ENCODE measurements at places on chromosomes 2 and 18. TPM values are rescaled to one million over a fixed set of nuclear protein-coding genes. Genes with fewer than 3 reads are reported as not detected.

ITGA6 gene
- 44.3 TPM for total RNA-seq

SH3RF3 gene
- total RNA-seq, result 12.4 TPM

HIBCH gene
- total RNA-seq, result 25.3 TPM

TSPYL6 gene
- not detected for total RNA-seq

OSBPL6 gene
- 6.6 TPM for total RNA-seq

TOGARAM2 gene
- total RNA-seq, result 1.7 TPM

RNF125 gene
- 4.2 TPM for total RNA-seq

SERPINB10 gene
- 0.20 TPM for total RNA-seq

CRYBA2 gene
- total RNA-seq, result not detected

CYTIP gene
- total RNA-seq, result 1.4 TPM

STARD6 gene
- not detected for total RNA-seq

ALPG gene
- total RNA-seq, result not detected

DNA sequence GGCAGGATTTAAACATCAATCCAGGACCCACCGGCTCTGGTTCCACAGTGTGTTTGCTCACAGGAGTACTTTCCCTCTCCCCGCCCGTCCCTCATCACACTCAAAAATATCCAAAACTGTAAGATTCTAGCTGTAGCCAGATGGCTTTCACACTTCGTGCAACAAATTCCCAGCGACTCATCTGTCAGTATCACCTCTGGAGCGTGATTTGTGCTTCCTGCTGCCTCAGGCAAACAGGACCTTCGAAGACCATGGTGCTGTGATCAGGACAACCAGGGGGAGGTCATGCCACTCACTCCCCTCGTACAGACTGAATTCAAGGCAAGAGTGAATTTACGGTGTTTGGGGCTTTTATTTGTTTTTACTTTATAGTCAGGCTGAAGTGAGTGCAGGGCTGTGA is 154.5 kb upstream of the PID1 start:
- DNase-seq, result no peak

- DNase-seq, result no peak
Measured at GRCh38 chr2:62344472-62344871, 148.6 kb downstream of the B3GNT2 start.

DNA sequence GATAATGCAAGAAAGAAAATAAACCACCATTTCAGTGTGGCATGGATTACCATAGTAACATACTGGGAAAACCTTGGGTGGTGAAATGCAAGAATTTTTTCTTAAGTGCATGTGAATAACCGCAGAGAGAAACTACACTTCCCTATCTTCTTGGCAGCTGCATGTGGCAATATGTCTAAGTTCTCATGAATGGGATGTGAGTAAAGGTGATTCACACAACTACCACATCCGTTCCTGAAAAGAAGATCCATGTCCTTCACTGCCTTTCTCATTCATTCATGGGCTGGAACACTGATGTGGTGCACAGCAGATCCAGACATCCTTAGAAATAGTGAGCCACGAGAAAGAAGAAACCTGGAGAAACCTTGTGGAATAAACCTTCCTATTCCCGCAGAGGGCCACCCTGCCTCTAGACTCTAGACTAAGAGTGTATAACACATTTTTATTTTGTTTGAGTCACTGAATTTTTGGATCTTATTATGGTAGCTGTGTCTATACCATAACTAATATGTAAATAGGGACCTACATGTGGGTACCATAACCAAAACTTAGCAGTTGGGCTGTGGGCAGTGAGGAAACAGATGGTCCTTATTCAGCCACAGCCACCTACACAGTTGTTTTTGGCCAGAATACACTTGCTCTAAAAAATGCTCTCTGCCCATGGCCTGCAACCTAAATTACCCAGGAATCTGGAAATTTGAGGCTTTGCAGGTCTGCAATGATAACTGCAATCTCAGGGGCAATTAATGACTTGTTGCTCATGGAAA is 573.3 kb downstream of the LRP1B start:
- DNase-seq, result no peak

GRCh38 chr18:68282232-68282631 is 432.7 kb downstream of the TMX3 start:
- DNase-seq, result no peak

GRCh38 chr2:231228223-231228622 is 29.8 kb downstream of the ARMC9 start:
- no peak for DNase-seq

- no peak for DNase-seq
Measured at GRCh38 chr2:177810906-177811305, 261.7 kb downstream of the PDE11A start.

GRCh38 chr18:33744032-33744697 is 166.1 kb downstream of the ASXL3 start:
- no peak for DNase-seq

- no peak for DNase-seq
Measured at GRCh38 chr2:118112771-118113334, 24.6 kb downstream of the INSIG2 start.

DNA sequence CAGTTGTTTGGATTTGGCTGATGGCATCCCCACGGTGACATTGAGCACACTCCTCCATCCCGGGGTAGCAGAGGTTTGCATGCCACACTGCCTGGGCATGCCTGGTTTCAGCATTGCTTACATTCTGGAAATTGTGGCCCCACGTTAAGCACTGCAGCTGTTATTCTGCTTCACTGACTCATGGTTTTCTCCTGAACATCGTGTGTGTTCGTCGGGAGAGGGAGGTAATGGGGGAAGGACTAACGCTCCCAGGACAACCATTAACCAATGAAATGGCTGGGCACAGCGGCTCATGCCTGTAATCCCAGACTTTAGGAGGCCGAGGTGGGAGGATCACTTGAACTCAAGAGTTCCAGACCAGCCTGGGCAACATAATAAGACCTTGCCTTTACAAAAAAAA is 28.2 kb upstream of the YWHAQ start:
- no peak for DNase-seq

DNA sequence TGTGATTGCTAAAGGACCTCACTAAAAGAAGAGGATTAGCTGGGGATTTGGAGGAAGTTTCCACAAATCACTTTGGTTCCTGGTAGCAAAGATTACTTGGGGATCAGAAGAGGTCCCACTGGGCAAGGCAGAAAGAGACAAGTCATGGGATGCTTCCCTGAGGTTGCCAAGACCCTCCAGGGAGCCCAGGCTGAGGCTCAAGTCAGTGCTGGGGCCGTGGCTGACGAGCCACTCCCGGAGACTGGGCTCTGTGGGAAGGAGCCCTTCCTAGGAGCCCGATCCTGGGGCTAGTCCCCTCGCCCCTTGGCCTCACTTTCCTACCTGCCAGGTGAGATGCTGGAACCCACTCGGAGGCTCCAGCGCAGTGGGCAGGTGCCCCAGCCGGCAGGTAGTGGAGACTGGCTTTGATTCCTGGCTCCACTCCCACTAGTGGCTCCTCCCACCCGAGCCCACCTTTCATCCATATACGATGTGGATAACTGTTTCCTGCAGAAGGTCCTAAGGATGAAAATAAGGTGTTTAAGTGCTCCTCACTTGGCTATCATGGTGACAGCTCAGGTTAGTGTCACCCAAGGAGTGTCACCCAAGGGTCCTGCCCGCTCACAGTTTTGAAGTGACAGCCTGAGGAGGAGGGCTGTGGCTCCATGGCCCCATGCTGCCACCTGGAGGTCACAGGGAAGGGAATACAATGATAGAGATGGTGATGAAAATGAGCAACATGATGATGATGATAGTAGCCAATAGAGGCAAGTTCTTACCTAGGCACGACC is 100.5 kb downstream of the CAPN13 start:
- DNase-seq, result peak; percentile 73

DNA sequence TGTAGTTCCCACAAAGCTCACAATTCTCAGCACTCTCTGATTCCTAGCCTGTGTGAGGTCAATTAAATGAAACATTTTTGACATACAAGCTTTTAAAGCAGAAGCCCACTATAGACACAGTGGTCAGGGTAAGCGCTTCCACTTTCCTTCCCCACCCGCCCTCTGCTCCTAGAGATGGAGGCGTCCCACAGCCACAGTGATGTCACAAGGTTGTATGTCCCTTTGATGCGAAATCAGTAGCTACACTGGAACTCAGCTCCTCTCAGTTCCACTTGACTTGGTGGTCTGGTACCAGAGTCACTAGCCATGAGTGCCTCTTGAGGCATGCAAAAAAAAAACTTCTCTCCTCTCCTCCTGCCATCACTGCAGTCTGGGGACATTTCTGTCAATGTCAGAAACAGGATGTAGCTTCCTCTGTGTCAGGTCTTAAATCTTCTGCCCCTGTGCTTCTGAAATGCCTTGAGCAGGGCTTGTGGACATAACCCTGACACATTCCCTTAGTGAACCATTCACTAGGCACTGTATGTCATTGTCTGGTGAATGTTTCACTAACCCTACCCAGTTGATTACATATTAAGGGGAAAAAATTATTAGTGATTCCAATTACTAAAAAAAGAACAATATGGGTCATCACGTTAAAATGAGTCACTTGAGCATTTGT is 7.8 kb downstream of the SULT1C4 start:
- DNase-seq, result no peak

GRCh38 chr18:21433436-21433835 is 167.1 kb downstream of the ESCO1 start:
- DNase-seq, result no peak

DNA sequence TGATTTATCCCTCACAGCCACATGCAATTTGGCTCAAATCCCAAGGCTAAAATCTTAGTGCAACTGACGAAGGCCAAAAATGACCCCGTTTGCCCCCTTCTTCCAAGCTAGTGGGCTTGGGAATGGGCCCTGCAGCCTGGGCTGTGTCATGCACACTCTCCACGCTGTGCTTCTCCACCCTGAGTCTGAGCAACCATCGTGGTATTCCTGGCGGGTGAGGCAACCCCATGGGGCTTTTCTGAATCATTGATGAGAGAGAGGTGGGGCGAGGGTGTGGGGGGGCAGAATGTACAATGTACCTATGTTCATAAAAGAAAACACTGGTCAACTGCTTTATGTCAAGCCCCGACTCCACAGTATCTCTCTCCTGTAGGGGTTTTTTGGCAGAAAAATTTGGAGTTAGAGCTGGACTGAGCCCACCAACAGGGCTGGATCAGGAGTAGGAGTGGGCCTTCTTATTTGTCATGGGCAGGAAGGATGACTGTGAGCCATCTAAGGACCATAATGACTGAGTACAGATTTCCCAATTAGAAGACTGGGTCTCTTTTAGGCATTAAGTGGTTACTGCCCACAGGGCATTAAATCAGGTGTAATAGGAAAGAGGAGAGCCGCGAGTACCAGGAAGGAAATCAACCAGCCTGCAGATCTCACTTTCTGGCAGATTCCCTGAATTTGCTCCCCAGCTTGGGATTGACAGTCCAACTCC is 8.9 kb downstream of the SULT1C2 start:
- DNase-seq, result no peak

DNA sequence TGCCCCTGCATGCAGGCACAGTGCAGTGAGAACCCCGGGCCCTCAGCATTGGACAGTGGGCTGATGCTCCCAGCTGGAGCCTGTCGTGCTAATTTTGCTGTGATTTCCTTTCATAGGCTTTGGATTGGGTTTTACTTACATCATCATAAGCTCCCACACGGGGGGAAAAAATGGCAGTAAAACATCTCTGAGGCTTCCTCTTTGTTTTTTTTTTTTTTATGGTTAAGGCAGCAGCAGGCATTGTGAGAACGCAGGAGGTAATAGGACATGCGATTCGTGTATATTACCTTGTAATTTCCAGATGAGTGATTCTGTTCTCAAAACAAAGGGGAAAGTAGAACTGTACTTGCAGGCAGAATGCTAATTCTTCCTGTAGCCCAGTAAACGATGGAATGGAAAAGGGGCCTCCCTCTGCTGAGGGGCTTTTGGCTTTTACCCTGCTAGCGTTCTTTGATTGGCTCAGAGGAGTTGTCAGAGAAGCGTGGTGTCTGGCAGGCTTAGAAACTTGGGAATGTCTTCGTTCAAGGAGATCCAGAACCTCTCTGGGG is 89.7 kb downstream of the NPAS2 start:
- DNase-seq, result no peak

GRCh38 chr2:62206024-62206423 is 10.1 kb downstream of the B3GNT2 start:
- no peak for DNase-seq

GRCh38 chr2:201191132-201191875 is 8.4 kb downstream of the CASP10 start:
- peak; percentile 30 for DNase-seq

DNA sequence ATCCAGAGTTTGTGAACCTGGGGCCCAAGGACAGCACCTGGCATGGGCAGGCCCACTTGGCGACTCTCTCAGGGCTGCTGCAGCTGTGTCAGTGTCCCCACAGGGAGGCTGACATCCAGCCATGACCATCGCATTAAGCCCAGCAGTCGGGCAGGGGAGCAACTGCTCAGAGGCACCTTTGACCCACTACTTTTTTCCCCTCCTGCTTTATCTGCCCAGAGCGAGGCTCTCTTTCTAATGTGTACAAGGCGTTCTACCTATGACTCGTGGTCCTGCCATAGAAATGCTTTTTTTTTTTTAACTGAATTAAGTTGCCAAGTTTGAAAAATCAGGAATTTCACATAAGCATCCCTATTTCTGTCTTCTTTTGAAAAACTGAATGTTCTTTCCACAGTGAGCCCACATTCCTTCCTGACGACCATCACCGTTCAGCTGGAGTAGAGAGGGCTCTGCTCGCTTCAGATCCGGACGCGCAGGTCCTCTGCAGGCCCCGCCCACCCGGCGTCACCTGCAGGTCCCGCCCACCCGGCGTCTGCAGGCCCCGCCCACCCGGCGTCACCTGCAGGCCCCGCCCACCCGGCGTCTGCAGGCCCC is 403 bp upstream of the CLUL1 start:
- DNase-seq, result no peak

DNA sequence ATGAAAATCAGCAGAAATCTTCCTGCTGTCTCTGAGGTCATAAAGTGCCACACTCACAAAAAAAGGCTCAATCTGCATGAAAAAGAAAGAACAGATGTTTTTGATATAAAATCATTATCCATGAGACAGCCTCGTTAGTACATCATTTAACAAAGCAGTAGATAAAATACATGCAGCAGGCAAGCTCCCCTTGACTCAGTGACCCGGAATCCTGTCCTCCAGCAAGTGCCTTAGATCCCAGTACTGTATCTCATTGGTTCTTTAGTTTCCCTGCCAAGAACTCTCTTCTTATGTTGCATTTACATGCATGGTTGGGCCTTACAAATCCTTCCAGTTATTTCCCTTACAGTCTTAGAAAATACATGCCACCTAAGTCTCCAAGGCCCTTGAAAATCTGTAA is 148.9 kb upstream of the CCDC195 start:
- DNase-seq, result no peak

GRCh38 chr2:215983581-215984351 is 29.6 kb downstream of the MREG start:
- no peak for DNase-seq

DNA sequence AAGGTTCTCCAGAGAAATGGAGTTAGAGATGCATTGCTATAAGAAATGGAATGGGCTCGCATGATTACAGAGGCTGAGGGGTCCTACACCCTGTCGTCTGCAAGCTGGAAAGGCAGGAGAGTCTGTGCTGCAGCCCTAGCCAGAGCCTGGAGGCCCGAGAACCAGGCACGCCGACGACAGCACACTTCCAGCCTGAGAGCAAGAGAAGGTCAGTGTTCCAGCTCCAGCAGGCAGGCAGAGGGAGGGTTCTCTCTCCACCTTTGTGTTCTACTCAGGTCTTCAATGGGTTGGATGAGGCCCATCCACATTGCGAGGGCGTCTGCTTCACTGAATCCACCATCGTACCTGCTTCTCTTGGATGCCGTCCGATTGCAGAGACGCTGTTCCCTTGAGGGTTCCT is 177.6 kb upstream of the HDAC4 start:
- no peak for DNase-seq
